ENCODE measurements at places on chromosomes 2 and 18. TPM values are rescaled to one million over a fixed set of nuclear protein-coding genes. Genes with fewer than 3 reads are reported as not detected.

GRCh38 chr2:66189553-66189952, 245.4 kb upstream of the MEIS1 start:
- DNase-seq, result no peak

- no peak for DNase-seq
Observed at GRCh38 chr2:197216361-197216979, 94.1 kb downstream of the ANKRD44 start.

GRCh38 chr2:85215448-85216401, 82.5 kb downstream of the TCF7L1 start:
- DNase-seq, result no peak

- DNase-seq, result no peak
Observed at GRCh38 chr18:54392543-54393023, 34.9 kb downstream of the C18orf54 start.

DNA sequence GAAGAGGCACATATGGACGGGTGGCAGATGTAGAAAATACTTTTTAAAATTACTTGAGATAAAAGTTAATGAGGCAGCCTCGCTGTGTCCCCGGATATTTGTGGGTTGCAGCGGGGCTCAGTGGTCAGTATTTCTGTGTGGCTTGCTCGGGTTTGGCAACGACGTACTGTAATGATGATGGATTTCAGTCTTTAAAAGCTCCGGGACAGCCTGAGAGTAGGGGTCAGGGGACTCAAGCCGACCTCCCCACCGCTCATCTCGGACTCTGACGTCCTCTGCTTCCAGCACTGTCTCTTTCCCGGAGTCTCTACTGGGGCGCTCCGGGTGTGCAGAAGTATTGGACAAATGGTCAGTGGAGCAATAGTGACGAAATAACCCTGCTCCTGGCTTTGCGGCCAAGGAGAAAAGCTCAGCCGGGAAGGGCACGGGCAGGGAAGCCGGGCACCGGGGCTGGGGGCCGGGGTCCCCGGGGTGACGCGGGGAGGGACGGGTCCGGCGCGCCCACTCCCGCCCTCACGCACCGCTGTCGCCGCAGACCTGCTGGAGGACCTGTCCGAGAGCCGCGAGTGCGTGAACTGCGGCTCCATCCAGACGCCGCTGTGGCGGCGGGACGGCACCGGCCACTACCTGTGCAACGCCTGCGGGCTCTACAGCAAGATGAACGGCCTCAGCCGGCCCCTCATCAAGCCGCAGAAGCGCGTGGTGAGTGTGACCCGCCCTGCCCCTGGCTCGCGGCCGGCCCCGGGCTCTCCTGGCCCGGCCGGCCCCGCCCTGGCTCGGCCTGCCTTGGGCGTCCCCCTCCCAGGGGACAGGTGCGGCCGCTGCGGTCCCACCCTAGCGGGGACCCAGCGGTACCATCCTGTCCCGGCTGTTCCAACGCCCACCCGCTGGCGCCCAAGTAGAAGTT, 7.3 kb downstream of the GATA6 start:
- DNase-seq, result no peak

DNA sequence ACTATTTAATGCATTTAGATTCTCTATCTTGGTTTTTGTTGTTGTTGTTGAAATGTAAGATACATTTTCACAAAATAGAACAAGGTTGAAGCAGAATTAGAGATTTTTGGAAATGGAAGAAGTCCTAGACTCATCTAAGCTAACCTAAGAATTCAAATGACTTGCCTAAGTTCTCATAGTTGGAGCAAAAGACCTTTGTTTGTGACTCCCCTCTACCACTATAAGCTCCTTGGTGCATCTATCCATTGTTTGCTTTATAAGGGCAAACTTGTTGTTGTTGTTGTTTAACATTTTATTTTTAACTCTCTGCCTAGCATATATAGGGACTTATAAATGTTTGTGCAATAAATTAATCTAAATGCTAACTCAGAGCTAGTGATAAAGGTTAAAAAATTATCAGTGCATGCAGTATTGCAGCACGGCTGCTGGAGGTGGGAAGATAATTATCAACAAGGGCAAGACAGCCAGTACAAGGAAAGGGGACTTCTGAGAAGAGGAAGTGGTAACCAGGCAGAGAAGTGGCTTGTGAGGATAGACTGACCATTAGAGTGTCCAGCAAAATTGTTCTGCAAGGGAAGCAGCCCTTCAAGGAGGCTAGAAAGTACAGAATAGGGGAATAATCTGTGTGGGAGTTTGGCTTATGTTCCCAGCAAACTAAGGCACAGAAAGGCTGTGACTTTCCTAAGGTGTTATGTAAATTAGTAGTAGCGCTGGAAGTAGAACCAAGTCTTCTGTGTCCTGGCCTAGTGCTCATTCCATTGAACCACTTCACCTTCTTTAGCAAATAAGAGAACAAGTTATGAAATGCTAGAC, 38.1 kb upstream of the ACYP2 start:
- DNase-seq, result no peak

DNA sequence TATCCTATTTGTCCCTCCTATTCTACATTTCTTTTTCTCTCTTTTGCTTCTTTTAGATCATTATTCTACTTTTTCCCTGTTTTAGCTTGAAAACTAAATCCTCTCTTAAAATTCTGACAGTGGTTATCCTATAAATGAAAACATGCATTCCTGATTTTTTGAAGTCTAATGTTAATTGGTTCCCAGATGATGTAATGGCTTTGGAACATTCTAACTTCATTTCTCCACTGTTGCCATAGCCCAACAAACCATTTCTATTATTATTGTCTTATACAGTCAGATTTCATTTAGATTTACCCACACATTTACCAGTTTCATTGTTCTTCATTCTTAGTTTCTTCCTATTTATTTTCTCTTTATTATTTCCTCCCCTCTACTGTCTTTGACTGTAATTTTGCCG, 36.5 kb downstream of the SIGLEC15 start:
- DNase-seq, result no peak

- no peak for DNase-seq
Observed at GRCh38 chr2:75033516-75033915, 75.1 kb downstream of the POLE4 start.

The DSG1 gene
- total RNA-seq, result not detected

The LYPD6B gene
- total RNA-seq, result 0.20 TPM

GRCh38 chr2:2636813-2637212, 305.7 kb upstream of the MYT1L start:
- DNase-seq, result no peak

- no peak for DNase-seq
Observed at GRCh38 chr2:98348066-98348561, 1.9 kb downstream of the CNGA3 start.

DNA sequence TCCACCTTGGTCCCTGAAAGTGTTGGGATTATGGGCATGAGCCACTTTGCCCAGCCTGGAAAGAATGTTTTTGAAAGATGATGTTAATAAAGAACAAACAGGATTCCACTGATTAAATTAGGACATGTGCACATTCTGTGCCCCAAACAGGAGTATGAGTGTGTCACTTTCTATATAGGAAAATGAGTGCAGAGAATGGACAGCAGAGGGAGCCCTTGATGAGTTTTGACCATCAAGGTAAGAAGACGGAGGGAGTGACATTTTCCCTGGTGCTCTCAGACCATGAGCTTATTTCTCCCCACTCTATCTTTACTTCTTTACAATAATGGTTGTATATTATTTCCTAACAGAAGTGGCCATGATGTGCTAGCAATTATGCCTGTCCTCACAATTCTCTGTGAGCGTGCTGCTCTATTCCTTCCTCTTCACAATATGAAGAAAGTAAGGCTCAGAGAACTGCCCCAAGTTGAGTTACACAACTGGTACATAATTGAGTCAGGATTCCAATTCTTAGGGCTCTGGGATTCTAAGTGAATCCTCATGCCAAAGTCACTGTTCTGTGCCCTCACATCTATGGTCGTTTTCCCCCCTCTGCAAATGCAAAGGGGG, 20.6 kb downstream of the RPL37A start:
- DNase-seq, result peak; percentile 50
